ENCODE measurements at places on chromosomes 1 and 21. TPM values are rescaled to one million over a fixed set of nuclear protein-coding genes. Genes with fewer than 3 reads are reported as not detected.

DNA sequence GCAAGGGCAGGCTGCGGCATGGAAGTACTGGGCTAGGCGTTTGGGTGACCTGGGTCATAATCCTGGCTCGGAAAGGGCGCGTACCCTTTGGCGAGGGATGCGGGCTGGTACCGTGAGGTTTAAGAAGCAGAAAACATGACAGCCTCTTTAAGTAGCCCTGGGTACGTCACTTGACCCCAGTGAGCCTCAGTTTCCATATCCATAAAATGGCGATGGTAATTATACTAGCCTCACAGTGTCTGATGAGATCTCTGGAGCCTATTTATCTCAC lies 700 bp downstream of the PIGV start:
- no peak for DNase-seq

MTARC2 gene
- total RNA-seq = 35.0 TPM

IFNLR1 gene
- 0.49 TPM for total RNA-seq

VASH2 gene
- 0.94 TPM for total RNA-seq

- no peak for DNase-seq
These were observed 14.8 kb downstream of the PSEN2 start for GRCh38 chr1:226884966-226885820.

- no peak for DNase-seq
These were observed 35.2 kb upstream of the MAB21L3 start for GRCh38 chr1:116075990-116076389.

GRCh38 chr1:233912447-233912846 lies 8.0 kb downstream of the SLC35F3 start:
- no peak for DNase-seq

NEGR1 gene
- 85.5 TPM for total RNA-seq

GRCh38 chr21:41604583-41605041 lies 96.7 kb upstream of the TMPRSS2 start:
- DNase-seq = peak; percentile 31

NBPF4 gene
- total RNA-seq = 0.18 TPM

DNA sequence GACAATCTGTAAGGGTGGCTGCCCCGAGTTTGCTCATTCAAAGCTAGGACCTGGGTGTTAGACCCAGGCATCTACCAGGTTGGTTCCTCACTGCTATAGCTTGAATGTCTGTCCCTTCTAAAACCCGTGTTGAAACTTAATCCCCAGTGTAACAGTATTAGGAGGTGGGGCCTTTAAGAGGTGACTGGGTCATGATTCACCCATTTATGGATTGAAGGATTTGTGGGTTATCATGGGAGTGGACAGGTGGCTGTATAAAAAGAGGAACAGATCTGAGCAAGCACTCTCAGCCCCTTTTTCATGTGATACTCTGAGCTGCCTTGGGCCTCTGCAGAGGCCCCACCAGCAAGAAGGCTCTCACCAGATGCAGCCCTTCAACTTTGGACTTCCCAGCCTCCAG lies 29.4 kb downstream of the PSMG1 start:
- DNase-seq = no peak

DNA sequence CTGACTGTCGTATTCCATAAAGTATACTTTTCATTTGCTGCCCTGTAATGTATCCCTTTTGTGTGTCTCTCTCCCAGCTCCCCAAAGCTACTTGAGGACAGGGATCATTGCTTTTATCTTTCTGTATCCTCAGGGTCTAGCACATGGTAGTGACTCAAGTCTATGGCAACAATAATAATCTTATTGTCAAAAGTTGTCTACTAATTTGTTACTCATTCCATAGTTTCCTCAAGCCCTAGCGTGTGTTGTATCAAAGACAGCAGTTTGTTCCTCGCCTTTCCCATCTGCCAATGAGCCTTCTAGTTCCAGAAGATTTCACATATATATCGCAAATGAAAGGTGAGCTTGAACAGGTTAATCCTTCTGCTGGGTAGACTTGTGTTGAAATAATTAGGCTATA lies 9.8 kb upstream of the SLC30A1 start:
- no peak for DNase-seq

DNA sequence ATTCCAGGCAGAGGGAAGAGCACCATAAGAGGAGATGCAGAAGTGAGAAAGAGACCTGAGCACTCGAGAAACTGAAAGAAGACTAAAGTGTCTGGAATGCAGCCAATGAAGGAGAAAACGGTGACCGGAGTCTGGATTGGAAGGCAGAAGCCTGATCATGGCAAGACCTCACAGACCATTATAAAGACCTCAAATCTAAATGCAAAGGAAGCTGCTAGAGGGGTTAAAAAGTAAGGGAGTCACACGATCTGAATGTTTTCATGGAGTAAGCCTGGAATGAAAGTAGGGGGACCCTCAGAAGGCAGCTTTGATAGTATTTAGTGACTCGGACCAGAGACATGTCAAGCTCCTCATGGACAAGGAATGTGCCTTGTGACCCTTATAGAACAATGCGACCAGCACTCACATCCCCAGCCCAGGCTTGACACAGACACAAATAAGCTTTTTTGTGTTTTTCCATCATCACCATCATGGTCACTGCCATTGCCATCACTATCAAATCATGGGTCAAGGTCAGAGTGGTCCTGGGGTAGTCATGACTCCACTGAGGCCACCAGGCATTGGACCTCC lies 183.6 kb downstream of the SEC16B start:
- DNase-seq = no peak

- no peak for DNase-seq
These were observed 367.3 kb downstream of the SMYD3 start for GRCh38 chr1:246139745-246140182.

DNA sequence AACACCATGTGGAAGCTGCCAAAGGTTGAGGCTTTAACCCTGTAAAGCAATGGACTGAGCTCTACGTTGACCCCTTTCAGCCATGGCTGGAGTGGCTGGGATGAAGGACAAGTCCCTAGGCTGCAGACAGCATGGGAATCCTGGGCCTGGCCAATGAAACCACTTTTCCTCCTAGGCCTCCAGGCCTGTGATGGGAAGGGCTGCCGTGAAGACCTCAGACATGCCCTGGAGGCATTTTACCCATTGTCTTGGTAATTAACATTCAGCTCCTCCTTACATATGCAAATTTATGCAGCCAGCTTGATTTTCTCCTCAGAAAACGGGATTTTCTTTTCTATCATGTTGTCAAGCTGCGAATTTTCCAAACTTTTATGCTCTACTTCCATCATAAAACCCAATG lies 214.5 kb downstream of the RGS7 start:
- DNase-seq = no peak

DNA sequence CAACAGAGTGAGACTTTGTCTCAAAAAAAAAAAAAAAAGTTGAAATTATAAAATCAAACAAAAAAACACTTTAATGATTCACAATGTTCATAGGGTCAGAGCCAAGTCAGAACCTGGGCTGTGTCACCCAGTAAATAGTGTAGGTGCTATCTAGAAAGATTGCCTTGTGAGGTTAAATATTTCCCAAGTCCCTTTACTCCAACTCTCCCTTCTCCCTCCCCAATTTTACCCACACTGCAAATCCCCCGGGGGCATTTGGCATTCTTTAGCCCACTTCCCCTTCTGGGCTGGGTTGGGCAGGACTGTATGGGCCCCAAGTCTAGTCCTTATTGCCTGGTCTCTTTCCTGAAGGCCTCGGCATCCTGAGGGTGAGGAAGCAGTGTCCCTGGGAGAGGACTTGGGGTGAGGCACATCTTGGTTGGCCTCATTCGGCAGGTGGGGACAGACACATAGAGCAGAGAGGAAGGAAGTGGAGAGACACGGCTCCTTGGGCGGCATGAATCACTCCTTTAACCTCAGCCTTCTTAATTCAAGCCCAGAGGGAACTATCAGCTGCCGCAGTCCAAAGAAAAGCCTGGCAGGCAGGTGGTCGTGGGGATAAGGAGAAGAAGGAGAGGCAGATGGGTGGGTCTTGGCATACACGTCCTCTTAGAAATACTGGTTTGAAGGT lies 8.2 kb downstream of the ADORA1 start:
- DNase-seq = no peak

DNA sequence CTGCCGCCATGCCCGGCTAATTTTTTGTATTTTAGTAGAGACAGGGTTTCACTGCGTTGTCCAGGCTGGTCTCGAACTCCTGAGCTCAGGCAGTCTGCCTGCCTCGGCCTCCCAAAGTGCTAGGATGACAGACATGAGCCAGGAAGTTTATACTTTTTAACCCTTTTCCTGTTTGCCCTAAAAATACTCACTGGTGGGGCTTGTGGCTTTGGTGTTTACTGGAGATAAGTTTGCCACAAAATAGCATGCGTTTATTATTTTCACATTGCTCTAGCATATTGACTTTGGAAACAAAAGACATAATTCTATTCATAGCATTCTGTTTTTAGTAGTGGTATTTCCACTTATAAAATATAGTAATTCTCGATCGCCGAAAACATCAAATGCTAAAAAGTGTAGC lies 19.8 kb upstream of the GTF2B start:
- DNase-seq = no peak

- DNase-seq = no peak
These were observed 30.3 kb upstream of the DNAJC11 start for GRCh38 chr1:6731905-6732304.

- DNase-seq = peak; percentile 7
These were observed 380 bp downstream of the TFF2 start for GRCh38 chr21:42350318-42350910.

DNA sequence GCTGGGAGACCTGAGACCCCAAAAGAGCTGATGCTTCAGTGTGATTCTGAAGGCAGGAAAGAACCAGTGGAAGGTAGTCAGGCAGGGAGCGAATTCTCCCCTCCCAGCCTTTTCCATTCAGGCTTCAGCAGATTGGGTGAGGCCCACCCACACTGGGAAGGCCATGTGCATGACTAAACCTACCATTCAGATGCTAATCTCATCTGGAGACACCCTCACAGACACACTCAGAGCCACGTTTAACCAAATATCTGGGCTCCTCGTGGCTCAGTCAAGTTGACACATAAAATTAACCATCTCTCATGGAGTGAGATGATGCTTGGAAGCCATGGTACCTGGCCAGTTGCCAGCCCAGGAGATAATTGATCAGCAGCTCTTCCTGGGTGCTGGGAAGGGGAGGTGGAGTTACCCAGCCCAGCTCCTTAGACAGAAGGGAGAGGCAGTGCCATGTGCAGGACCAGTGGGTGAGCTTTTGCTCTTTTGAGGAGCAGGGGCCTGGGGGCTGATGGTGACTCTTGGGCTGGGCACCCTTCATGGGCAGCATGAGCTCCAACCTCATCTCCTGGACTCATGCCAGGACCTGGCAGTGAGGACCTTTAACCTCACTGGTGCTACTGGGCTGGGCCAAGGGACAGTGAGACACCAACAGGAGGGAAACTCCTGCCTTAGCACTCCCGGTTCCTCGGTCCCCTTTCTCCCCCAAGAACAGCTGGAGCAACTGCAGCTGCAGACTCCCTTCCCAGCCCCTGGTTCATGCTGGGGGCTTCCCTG lies 89.0 kb upstream of the ACTL8 start:
- DNase-seq = no peak

DNA sequence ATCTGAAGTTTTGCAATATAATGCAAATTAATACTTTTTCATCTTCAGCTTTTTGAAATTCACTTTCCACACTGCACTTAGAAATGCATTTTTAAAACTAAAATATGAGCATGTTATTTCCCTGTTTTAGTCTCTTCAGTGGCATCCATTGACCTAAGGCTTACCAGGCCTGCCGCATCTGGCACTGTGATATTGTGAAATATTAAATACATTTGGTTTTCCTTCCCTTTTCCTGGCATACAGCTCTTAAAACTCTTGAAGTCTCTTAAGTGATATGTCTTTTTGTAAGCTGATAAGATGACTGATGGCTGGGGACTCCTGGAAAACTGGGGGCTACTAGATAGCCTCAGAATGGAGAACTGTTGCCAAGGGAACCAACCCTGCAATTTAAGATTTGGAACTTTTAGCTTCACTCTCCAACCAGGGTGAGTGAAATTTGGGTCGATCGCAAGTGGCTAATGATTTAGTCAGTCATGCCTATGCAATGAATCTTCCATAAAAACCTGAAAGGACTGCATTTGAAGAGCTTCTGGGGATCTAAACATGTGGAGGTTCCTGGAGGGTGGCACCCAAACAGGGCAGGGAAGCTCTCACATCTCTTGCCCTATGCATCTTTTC lies 75.5 kb upstream of the PDC start:
- DNase-seq = no peak

LYPD8 gene
- not detected for total RNA-seq

KIAA1614 gene
- total RNA-seq = 14.9 TPM

GRCh38 chr1:6969106-6969505 lies 183.9 kb downstream of the CAMTA1 start:
- DNase-seq = no peak

- DNase-seq = no peak
These were observed 39.1 kb downstream of the RPS6KC1 start for GRCh38 chr1:213089924-213090677.

DNA sequence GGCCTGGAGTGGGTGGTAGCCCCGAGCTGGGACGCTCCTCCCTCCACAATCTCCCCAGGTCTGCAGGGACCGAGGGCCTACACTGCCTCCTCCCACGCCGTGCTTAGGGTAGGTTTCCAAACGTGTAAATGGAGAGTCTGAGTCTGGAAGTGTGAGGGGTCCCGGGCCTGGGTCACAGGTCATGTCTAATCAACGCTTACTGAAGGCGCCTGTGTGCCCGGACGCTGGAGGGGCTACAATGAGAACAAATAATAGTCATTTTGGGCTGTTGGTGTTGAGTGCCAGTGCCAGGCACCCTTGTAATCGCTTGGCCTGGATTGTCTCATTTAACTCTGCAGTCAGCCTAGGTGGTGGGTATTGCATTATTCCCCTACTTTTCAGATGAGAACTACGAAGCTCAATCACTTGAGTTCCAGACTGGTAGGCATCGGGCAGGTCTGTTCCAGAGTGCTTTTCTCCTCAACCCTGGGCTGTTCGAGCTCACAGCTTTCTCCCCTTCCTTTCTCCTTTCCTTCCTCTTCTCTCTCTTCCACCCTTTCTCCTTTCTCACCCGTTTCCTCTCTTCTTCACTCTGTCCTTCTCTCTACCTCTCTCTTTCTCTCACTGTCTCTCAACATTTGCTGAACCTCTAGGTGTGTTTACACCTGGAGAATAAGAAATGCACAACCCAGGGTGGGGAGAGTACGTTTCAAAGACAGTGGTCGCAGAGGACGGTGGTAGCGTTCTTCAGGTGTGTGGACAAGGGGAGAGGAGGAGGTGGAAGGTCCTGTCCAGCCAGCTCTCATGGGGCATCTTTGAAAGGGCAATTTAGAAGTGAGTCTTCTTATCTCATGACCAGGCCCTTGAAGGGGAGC lies 883 bp downstream of the SLC66A1 start:
- no peak for DNase-seq

GJA4 gene
- 35.9 TPM for total RNA-seq

DNA sequence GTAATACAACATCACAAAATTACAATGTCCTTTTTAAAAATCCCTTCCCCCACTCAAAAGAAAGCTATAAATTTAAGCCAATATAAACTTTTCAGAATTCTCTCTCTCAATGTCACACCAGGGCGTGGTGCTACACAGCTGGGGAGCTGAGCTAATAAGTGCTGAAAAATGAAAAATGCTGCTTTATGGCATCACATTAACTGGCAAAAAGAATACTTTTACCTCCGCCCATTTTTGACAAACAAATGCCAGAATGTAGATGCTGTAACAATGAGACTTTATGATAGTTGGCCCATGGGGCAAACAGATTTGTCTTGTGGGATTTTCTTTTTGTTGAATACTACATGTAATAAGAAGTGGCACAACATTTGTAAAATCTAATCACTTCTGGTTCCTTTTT lies 12.7 kb upstream of the LYPLAL1 start:
- DNase-seq = no peak

GRCh38 chr1:9079988-9080704 lies 10.7 kb upstream of the SLC2A5 start:
- no peak for DNase-seq

All from sciatic nerve (tissue), 2 donors.